Femur (tissue), 1 donor: ENCODE measurements at places on chromosomes 5 and 9.

DNA sequence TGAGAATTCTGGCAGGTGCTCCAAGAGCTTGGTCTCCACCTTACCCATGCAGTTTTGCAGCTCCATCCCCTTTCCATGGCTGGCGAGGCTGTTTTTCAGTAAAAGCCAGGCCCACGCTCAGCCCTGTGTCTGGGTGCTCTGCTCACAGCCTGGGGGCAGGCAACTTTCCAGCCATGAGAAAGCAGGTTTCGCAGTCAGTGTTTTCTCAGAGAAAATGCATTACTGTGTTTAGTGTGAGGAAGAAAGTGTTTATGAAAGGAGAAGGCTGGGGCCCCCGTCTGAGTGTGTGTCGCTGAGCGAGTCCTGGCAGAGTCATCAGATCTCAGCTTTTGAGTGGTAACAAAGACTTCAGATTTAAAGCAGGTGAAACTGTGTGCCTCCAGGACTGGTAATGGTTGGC, 248.1 kb downstream of the IRX1 start:
- DNase-seq: no peak

DNA sequence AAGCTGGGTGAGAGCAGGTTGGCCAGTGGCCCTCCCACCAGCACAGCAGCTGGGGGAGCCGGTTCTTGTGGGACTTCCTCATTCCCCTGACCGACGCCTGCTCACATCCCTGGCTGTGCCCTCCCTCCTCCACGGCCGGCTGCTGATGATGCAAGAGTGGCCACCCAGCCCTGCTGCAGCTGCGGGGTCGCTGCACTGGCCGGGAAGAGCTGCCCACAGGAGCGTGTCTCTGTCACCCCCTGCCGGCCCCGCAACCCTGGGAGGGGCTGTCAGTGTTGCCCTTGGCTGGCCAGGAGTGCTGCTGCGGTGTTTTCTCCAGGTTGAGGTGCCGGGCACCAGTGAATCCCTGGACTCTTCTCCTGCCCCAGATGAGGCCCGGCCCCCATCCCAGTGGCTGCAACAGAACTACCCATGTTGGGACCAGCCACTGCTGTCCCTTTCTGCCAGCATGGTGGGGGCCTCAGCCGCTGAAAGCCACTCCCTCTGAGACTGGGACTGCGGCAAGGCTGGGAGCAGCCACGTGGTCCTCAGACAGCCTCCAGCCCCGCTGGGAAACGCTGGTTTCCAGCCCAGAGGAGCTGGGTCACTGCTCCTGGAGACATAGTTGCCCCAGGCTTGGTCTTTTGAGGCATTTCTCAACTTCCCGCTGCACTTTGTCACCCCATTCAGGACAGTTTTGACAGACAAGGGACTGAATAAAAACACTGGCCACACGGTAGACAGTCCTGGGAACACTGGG, 739 bp downstream of the CARD9 start:
- peak; percentile 80 for DNase-seq

DNA sequence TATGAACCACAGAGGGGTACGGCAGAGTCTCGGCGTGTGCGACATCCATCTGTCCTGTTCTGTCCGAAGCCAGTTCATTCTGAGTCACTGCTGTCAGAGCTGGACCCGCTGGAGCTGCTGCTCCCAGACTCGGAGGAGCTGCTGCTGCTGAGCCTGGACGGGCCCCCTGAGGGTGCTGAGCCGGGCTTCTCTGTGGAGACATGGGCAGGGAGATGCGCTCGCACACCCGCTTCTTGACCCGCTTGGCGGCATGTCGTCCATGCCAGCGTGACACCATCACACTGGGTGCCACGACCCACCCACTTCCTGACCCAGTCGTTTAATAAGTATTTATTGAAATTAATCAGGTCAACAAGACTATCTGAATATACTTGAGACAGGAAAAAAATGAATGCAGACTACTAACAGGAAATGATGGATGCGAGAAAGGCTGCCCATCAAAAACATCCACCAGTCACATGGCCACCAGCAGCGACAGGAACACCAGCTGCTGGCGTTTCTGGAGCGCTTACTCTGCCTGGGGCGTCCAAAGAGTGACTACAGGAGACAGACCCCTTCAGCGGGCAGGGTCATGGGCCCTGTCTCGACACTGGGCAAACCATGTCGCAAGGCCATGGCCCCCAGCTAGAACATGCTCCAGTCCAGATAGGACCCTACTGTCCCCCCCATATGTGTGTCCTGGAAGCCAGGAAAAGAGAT, 8.4 kb downstream of the BRD3OS start:
- no peak for DNase-seq

DNA sequence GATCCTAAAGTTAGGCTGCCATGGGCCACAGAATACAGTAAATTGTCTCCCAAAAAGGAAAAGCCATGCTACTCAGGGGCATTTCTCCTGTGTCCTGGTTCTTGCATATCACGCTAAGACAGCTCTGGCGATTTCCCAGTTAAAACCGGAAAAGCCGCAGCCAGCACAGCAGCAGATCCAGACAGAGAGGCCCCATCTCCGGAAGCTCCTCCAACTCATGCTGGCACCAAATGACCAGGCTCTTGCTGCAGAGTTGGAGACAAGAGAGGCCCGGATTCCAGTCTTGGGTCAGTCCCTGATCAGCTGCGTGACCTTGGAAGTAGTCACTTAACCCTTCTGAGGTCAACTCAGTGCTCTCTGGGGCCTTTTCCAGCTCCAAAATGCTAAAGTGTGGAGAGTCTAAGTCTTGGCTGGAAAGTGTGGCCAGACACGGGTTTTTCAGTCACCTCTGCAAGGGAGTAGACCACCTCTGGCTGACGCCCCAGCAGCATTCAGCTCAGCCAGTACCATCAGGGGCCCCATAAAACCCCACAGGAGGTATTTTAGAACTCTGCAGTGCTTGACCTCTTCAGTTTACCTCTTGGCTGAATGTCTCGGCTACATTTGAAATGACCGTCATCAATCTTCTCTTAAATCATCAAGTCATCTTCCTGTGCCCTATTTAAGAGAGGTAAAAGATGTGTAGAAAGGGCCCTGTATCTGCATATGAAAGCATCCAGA, 16.2 kb downstream of the GDNF start:
- DNase-seq: no peak

GRCh38 chr9:4887556-4887955, 94.8 kb downstream of the RCL1 start:
- no peak for DNase-seq

DNA sequence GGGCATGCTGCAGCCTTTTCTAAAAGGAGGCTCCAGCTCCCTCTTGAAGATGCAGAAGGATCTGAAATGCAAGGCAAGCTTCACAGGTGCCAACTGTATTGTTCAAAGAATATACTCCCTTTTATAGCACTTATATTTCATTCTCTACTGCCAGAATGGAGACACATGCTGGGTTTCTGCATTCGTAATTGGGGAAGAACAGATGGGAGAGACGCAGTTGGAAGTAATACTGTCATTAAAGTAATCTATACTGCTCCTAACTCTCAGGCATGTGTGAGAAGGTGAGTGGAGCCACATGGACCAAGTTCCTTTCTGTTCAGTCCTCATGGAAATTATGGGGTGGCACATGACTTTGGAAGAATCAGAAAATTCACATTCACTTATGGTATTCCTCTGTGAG, 226.4 kb downstream of the TRIM32 start:
- DNase-seq: no peak

DNA sequence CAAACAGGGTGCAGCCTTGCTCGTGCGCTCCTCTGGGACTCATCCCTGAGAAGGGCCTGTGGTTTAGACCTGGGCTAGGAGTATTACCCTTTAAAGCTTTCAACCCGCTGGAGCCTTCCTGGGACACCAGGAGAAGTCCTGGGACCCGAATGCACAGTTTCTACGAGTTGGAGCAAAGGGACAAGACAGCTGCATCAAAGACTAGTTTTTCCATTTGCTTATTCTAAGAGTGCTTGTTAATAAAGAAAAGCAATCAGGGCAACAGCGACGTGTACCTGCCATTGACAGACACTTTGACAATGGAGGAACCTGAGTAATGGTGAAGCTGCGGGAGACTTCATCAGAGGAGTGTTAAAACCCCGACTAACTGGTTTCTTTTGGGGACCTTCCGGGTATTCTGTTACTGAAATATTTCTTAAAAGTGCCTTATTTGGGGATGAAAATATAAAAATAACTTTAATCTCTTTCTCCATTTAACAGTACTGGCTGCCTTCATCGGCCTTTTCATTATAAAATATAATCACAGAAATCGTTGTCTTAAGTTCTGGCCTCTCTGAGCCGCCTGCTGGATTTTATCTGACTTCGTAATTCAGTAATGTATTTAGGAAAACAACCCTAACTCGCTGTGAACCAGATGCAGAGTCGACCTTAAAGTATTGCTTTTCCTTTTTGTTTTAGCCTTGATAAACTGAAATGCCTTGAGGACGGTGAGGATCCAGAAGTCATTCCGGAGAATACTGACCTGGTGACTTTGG, 732 bp downstream of the SNAPC3 start:
- DNase-seq: no peak

DNA sequence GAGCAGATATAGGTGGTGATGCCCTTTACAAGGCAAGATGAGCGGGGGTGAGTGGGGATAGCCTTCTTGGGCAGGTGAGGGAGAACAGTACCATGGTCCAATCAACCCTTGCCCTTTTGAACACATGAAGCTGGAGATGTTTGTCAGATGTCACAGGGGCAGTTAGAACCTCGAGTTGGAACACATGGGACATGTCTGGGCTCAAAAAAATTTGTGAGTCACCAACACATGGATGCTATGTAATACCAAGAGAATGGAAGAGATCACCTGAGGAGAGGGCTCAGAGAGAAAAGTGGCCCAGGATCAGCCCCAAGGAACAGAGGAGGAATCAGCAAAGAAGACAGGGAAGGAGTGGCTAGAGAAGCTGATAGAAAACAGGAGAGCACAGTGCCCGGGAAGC, 4.7 kb downstream of the PHYKPL start:
- DNase-seq: no peak

GRCh38 chr5:56638061-56638621, 177.2 kb upstream of the MAP3K1 start:
- DNase-seq: no peak

- peak; percentile 86 for DNase-seq
These were observed 142.6 kb upstream of the LMX1B start for GRCh38 chr9:126471084-126471624.

- DNase-seq: no peak
These were observed 5.2 kb downstream of the LRRC26 start for GRCh38 chr9:137164370-137165249.

DNA sequence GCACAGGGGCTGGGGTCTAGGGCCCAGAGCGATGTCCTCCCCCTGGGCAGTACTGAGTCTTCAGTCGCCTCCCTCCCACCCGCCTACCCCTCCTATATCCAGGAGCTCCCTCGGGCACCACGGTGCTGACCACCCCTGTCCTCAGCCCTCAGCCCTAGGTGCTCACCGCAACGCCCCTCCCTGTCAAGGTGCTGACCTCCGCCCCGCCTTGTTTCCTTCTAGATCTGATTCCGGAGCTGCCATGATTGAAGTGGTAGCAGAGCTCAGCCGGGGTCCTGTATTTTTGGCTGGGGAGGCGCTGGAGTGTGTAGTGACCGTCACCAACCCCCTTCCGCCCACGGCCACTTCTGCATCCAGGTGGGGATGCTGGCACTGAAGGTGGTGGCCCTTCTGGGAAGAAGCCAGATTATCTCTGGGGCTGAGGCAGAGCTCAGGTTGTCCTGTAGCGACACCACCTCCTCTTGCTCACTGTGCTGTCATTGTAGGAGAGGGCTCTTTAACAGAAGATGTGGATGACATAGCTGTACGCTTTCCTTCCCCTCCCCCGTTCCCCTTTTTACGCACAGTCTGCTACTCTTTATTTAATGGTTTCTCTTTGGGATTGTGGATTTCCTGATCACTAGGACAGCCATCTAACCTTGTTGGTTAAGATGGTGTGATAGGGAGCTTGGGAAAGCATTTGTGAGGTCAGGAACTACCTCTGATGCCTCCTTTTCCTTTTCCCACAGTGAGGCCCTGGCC, 598 bp downstream of the RGP1 start:
- DNase-seq: no peak

DNA sequence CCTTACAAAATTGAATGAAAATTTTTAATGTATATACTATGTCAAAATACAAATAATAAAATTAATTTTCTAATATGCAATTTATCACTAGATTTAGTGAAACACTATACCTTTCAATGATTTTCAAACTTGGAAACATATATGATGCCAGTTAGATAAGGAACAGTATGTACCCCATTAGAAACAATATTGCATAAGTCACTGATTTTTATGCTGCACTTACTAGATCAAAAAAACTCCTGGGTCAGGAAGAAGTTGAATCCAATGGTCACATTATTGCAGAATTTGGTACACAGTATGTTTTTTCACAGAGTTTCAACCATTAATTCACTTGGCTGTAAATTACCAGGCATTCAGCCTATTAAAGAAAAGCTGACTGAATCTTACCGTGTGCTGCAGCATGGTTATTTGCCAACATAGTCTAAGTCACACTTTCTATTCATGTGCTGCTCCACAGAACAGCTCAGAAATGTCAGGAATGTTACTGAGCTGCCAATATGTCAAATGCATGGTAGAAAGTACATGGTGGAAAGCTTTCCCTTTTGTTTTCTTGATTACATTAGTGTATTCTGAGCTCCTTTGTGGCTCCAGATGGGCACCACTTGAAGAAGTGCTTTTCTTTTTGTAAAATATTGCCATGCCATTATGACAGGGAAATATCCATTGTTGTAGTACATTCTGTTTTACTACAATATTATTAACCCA, 9.9 kb upstream of the PRR16 start:
- no peak for DNase-seq

- DNase-seq: no peak
These were observed 210.1 kb upstream of the MAP3K1 start for GRCh38 chr5:56605231-56605630.

DNA sequence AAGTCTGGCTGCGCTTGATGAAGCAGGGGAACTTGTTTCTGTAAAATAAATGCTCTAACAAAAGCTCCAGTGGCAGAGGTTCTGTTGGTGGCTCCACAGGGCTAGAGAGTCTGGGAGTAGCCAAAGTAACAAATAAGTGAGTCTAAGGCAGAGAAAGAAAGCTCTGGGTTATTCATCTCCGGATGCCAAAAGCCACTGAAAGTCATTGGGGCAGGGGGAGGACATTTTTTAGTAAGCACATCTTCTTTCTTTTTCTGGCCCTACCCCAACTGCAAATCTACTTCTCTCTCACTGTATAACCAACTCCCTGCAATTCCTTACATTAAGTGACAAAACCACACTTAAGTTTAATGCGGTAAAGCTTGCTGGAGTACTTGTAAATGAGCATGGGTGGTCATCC, 141.6 kb downstream of the INSYN2B start:
- DNase-seq: no peak

GRCh38 chr9:112184221-112184620, 9.1 kb upstream of the SUSD1 start:
- no peak for DNase-seq

- no peak for DNase-seq
These were observed 266.1 kb upstream of the RIOK2 start for GRCh38 chr5:97449172-97449571.
